Activated T-helper 1 cell treated with Interleukin-2 at 50 U/mL for 16 hours (primary cell): ENCODE measurements at places on chromosomes 1 and 21.

- no peak for DNase-seq
Observed at GRCh38 chr1:228460821-228461220, 26.4 kb upstream of the RNF187 start.

DNA sequence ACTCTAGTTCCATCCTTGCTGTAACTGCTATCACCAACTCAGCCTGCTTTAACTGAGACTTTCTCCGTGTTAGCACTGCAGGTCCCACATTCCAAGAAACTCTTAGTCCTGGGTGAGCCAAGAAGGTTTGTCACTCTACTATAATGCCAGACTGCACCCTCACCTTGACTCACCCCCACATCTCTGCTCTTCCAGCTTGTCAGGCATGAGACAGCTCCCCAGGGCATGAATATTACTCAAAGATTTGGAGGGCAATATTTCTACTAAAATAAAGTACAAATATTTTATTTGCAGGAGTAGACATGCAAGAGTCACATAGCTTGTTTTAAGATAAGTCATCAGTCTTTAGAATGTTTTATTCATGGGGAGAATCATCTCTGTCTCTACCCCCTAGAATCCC is 110.2 kb downstream of the MATN1 start:
- DNase-seq, result no peak

DNA sequence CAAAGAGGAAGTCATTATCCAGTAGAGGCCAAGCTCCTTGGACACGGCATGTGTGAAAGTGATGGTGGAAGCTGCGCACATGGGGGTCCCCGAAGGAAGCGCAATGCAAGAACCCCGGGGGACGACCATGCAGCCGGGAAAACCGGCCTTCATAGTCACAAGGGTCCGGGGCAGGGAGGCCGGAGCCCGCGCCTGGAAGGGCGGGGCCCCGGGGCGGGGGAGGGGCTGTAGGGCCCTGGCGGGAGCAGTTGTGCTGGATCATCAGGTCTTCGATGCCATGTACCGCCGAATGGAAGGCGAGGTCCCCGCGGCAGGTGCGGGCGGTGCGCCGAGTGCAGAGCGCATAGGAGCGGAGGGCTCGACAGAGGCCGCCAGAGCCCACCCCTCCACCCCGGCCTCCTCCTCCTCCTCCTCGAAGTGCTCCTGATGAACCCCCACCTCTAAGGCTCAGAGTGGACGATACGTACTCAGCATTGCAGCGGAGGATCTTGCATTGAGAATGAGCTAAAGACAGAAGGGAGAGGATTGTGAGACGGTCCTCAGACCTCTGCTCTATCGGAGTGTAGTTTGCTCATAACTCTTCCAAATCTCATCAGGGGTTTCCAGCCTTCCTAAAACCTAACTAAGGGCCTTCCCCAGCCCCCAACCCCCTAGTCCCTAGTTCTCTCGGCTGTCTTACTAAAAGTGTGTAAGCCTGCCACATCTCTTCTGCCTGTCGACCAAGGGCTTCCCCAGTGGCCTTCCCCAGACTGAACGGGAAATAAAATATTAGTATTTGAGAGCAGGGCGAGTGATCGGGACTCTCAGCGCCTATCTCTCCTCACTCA is 2.1 kb downstream of the HJV start:
- no peak for DNase-seq

DNA sequence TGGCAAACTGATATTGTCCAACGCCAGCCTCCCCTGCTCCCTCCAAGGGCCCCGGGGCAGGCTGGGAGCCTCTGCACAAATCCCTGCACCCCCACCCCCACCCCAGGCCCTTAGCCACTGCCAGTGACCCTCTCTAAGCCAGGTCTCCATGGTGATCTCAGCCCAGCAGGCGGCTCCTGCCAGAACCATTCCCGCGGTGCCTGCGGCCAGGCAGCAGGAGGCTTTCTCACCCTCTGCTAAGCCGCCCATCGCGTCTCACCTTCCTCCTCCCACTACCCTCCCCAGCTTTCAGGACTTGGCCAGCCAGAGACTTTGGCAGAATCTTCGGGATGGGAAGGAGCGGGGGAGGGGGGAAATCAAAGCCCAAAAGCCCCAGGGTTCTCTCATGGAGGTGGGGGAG is 46.8 kb upstream of the WASF2 start:
- no peak for DNase-seq

DNA sequence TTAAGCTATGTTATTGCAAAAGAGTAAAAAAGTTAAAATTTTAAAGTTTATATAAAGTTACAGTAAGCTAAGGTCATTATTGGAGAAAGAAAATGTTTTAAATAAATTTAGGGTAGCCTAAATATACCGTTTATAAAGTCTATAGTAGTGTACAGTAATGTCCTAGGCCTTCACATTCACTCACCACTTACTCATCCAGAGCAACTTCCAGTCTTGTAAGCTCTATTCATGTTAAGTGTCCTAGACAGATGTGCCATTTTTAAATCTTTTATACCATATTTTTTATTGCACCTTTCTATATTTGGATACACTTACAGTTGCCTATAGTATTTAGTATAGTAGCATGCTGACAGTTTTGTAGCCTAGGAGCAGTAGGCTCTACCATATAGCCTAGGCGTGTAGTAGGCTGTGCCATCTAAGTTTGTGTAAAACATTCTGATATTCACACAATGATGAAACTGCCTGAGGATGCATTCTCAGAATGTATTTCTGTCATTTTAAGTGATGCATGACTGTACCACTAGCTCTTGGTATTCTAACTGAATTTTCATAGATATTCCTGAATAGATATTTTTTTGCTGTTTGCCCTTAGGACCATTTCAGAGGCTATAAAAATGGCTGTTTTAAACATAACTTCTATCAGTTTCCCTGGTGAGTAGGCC is 26.8 kb downstream of the PPP2R5A start:
- no peak for DNase-seq

DNA sequence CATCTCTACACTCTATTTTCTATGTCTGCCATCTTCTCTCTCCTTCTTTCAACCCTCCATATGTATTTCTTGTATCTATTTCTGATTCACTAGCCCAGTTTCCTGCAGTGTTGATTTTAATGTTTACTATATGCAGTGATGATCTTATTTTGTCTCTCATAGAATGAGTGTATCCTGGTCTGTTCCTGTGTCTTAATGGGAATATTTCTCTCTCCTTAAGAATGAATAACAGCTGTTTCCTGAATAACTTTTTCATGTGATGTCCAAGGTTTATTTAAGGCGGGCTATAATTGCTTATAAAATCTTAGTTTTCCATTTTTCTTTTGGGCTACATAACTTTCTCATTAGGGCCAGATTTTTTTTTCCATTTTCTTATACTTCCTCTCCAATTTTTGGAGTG is 144.5 kb downstream of the C1orf21 start:
- no peak for DNase-seq

- no peak for DNase-seq
Observed at GRCh38 chr1:46670134-46670533, 1.5 kb upstream of the TEX38 start.

DNA sequence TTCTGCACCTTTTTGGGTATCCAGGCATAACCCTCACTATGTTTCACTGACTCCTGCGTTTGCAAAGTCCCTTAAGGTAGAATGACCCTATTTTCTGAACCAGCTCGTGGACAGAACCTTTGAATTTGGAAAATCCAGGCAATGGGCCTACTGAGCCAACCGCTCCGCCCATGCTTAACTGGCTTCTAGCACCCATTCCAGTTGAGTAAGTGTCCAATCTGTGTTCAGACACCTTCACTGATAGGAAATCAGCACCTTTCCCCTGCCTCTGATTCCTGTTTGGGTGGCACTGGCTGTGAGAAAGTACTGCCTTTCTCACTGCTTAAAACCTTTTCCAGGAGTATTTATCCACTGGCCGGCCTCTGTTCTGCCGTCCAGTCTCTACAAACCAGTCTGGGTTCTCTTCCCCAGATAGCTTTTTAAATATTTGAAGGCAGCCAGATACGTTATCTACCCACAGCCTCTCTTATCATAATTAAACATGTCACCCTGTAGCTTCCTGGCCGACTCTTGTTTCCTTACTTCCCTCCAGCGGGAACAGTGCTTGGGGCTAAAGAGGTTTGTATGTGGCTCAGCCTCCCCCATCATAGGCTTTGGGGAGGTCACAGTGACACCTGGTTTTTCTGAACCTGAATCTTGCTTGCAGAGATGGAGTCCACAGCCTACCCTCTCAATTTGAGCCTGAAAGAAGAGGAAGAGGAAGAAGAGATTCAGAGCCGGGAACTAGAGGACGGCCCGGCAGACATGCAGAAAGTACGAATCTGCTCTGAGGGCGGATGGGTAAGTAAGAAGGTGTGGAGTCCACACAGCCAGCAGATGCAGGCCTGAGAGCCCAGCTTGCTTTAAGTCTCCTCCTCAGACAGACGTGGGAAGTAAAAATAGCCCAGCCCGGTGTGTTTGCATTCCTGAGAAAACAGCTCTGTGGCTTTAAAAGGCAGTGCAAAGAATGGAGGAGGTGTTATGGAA is 1.3 kb downstream of the POGK start:
- DNase-seq, result no peak

- DNase-seq, result no peak
Observed at GRCh38 chr1:107993920-107994319, 28.9 kb upstream of the VAV3 start.

GRCh38 chr1:172473302-172473701 is 29.4 kb upstream of the PIGC start:
- no peak for DNase-seq

DNA sequence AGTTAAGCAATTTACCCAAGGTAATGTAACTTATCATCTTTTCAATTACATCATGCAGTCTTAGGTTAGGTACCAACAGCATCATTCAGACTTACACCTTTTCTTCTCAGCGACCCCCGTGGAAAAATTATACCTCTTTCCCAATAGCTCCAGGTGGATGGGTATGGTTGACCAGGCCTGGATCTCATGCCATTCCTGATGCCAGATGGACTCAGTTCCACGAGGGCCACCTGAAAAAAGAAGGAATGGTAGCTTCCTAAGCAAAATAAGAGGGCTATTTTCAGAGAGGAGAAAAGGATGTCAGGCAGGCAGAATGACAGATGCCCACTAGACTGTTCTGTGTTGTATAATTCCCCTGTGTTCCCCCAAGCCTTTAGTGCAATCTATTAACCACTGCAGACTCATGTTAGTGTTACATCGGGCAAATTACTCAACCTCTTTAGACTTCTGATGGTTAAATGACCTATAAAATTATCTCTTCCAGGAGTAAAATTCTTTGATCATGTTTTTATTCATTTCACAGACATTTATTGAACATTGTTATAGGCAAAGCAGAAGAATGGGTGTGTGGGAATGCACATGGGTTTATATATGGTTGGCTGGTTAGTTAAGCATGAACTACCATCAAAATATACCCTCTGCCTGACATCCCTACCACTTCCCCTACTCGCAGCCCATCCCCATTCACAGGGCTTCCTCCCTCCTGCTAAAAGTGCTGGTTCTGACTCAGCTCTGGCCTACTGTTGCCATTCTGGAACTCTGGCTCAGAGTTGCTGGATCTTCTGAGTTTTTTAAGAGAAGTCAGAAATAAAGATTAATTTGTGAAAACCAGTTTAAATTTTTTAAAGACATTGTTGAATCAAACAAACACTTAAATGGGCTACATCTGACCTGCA is 10.6 kb upstream of the MYSM1 start:
- no peak for DNase-seq

GRCh38 chr1:116394270-116394669 is 21.2 kb downstream of the ATP1A1 start:
- DNase-seq, result no peak

DNA sequence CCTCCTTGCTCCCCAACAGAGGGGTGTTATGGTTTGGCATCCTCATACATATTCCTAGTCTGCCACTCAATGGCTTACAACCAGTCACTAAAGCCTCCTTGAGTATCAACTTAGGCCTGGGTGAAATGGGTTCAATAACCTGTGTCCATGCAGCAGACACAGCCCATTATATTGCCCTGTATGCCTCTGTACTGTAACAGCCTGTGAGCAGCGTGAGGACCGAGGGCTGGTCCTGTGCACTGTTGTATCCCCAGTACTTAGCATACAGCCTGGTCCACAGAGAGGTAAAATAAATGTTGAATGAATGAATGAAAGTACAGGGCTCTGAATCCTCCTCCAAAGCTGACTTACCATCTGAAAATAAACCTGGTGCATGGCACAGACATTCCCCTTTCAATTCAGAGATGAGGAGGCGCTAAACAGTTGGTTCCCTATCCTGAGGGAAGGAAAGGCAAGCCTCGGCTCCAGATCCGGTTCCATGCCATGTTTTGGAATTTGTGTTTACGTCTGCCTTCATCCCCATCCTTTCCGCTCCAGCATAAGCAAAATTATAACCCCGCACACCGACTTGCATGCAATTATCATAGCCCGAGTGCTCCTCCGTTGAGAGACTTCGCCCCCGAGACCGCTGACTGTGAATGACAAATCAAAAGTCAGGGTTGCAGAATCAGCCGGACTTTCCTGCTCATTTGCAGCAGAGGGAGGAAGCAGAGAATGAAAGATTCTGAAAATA is 45.0 kb upstream of the DNAJC6 start:
- no peak for DNase-seq

- DNase-seq, result no peak
Observed at GRCh38 chr1:56973923-56974742, 8.3 kb upstream of the C8B start.

DNA sequence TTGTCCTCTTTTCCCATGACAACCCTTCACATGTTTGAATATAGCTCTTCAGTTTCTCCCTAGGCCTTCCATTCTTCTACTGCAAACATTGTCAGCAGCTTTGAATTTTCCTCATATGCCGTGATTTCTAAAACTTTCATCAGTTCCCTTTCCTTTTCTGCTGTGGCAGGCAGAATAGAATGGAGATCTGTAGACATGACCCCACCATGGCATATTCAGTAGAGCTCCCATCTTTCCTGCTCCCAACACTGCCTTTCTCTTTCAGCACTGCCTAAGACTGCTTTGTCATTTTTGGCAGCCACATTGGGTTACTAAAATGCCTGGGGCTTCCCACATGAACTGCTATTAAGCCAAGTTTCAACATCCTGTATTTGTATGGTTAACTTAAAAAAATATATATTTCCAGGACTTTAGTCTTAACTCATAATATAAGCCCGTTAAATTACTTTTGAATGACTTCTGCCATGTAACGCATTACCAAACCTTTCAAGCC is 60.9 kb downstream of the TBX19 start:
- DNase-seq, result no peak

DNA sequence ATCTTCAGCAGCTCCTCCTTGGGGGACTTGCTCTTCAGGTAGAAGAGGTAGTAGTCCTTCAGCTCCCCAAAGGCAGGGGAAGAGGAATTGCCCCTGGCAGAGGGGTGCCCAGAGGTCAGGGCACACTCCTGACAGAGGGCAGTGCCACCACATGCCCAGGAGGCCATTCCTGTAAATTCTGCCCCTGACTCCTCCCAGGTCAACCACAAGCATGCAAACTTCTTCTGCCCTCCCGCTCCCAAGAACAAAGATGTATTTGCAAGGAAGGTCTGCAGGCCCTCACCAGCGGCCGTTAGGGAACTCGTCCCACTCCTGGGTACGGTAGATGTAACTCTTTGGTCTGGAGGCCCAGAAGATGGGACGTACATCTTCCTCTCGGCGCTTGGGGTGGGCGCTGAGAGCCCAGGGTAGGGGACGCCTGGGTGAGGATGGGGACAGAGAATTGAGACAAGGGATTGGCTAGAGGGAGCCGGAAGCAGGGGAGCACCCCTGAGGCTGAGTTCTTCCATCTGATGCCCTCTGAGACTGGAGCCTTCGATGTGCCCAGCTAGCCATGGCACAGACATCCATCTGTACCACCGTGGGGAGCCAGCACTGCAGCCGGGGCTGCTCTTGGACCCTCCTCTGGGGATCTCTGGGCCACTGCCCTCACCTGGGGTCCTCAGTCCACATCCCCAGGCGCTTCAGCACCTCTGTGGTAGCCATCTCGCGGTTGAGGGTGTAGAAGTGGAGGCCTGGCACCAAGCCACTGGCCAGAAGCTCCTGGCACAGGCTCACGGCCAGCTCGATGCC is 11.1 kb downstream of the MTHFR start:
- DNase-seq, result no peak
